ENCODE measurements at places on chromosomes 2 and 18. TPM values are rescaled to one million over a fixed set of nuclear protein-coding genes. Genes with fewer than 3 reads are reported as not detected.

Gene RPL37A
- total RNA-seq = 3,180 TPM

Gene SGPP2
- total RNA-seq = not detected

Gene LTBP1
- total RNA-seq = 23.8 TPM

Gene FSHR
- total RNA-seq = not detected

Gene SCN3A
- total RNA-seq = not detected

Gene RESP18
- total RNA-seq = not detected

Gene PFN4
- total RNA-seq = not detected

Gene ANO7
- total RNA-seq = 6.9 TPM

Gene RAB6C
- not detected for total RNA-seq

Gene CRYBA2
- not detected for total RNA-seq

Gene IL37
- total RNA-seq = not detected

Gene NDUFAF7
- 46.8 TPM for total RNA-seq

Gene SERPINB10
- total RNA-seq = not detected

Gene RNF152
- 2.2 TPM for total RNA-seq

Gene ANKRD30BL
- total RNA-seq = not detected

Gene CD8B2
- not detected for total RNA-seq

Gene SMC6
- 48.5 TPM for total RNA-seq

Gene DPYSL5
- total RNA-seq = 16.3 TPM

Gene OTOS
- total RNA-seq = not detected

Gene STK11IP
- total RNA-seq = 24.1 TPM

Gene KCMF1
- total RNA-seq = 149 TPM

Gene DES
- 1.5 TPM for total RNA-seq

Gene MAP3K19
- not detected for total RNA-seq

Gene LAMA1
- 48.7 TPM for total RNA-seq

Gene GPR35
- total RNA-seq = not detected

Gene PID1
- total RNA-seq = 3.3 TPM

Gene HOXD11
- not detected for total RNA-seq

Gene SLC40A1
- not detected for total RNA-seq

Gene CRACDL
- 0.07 TPM for total RNA-seq

Gene INHA
- total RNA-seq = 0.73 TPM

Gene HOXD10
- total RNA-seq = not detected

Gene CFAP65
- total RNA-seq = 0.13 TPM

Gene DOCK10
- total RNA-seq = 1.3 TPM

Gene CNTNAP5
- 0.17 TPM for total RNA-seq

Gene HOXD1
- total RNA-seq = not detected

Gene TUBA3E
- not detected for total RNA-seq
